C1 segment of cervical spinal cord (tissue), 14 donors: ENCODE measurements at places on chromosomes 3 and 15.

GRCh38 chr3:193640165-193640715 lies 47.2 kb downstream of the OPA1 start:
- DNase-seq = no peak

GRCh38 chr15:73325191-73325861 lies 43.4 kb downstream of the HCN4 start:
- DNase-seq = no peak

- no peak for DNase-seq
Observed at GRCh38 chr3:155895379-155895900, 25.0 kb downstream of the GMPS start.

- DNase-seq = peak; percentile 57
Observed at GRCh38 chr3:134406331-134407238, 32.3 kb upstream of the AMOTL2 start.

GRCh38 chr3:100057716-100058575 lies 56.4 kb downstream of the FILIP1L start:
- no peak for DNase-seq

DNA sequence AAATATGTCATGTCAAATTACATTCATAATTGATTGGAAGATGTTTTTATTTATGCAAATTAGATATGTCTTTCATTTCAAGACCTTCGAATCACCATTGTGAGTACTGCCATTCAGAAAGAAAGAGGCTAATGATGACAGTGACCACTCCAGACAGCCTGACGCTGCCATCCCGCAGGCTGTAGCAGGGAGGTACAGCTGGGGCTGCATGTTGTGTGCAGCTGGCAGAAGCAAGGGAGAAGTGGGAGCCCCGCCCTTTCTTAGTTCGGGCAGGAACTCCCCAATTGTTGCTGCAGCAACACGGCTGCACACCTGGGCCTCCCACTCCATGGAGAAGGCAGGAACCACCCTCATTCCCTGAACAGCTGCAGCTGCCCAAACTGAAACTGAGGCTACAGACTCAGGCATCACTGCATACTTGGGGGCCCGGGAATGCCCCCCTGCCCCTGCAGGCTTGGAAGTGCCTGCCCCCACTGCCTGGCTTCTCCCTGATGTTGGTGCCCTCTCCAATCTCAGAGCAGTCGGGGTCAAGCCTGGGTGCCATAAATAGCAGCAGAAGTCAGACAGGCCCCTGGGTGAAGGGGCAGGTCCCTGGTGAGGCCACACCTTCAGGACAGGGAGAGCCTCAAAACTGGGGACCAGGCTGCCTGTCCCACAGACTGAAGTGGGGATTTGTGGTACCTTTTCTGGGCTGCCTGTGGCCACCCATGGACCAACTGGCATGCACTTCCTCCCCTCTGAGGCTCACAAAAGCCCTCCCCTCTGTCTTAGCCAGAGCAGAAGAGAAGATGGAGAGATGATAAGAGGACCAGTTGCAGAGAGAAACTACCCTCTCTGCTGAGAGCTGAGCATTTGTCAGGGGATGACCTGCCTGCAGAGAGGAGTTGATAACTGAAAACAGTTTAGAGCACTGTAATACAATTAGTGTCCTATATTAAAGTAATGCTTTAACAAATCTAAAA lies 964.6 kb downstream of the SI start:
- DNase-seq = no peak

- DNase-seq = no peak
Observed at GRCh38 chr3:131551761-131552160, 49.0 kb upstream of the MRPL3 start.

- no peak for DNase-seq
Observed at GRCh38 chr3:10453431-10454163, 51.8 kb downstream of the ATP2B2 start.

DNA sequence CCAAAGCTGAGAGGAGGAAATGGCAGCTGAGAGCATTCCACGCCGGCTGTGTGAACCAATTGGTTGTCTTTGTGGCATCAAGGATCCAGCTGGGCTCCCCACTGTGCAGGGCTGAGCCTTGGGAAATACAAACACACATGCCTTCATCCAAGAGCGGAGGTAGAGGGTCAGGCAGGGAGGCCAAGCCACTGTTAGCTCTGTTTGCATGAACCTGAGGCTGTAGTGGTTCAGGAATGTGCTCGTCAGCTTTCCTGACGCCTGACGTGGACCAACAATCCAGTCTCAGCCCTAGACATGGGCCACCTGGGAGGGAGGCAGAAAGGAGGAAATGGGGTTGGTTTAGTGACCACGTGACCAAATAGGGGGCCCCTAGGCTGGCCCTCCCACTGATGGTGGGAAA lies 276.9 kb downstream of the TLE3 start:
- DNase-seq = no peak

GRCh38 chr3:148694116-148694515 lies 3.6 kb upstream of the AGTR1 start:
- DNase-seq = no peak

DNA sequence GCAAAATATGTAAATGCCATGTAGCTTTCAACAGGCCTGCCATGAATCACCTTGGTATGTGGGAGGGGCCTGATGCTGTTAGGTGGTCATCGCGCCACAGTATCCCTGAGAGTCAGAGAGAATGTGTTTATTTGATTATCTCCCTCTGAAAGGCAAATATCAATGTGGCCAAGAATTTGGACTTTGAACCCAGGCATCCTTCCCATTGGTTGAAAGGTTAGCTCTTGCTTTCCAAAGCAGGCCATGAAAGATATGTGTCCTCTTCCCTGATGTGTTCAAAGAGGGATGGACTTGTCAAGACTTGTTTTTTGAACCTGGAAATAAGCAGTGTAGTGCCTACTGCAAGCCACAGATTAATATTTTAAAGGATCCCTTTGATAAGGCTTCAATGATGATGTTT lies 36.7 kb downstream of the SRP14 start:
- DNase-seq = no peak

DNA sequence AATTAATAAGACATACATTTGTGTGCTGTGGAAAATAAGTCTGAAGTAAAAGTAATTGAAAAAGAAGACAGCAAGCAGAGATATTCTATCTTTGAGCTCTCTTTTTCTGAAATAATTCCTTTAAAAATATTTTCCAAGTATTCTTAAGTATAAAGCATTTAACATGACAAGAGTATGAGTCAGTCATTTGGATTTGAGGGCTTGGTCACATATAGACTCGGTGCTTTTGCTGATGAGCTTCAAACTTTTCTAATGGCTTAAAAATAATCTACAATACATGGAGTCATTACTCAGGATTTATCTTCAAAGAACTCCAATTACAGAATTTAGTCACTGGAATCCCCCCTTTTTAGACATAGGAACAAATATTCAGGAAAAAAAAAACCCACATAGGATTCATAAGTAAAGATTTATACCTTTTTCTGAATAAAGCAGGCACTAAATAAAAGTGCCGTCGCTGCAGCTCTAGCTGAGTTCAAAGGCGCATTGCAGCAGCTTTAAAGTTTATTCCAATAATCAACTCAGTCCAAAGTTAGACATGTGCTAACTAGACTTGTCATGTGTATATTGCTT lies 147.5 kb downstream of the CTNNB1 start:
- no peak for DNase-seq

GRCh38 chr3:13881536-13882410 lies 1.9 kb upstream of the WNT7A start:
- DNase-seq = no peak

- DNase-seq = peak; percentile 30
Observed at GRCh38 chr15:75578173-75578947, 755 bp downstream of the PTPN9 start.

DNA sequence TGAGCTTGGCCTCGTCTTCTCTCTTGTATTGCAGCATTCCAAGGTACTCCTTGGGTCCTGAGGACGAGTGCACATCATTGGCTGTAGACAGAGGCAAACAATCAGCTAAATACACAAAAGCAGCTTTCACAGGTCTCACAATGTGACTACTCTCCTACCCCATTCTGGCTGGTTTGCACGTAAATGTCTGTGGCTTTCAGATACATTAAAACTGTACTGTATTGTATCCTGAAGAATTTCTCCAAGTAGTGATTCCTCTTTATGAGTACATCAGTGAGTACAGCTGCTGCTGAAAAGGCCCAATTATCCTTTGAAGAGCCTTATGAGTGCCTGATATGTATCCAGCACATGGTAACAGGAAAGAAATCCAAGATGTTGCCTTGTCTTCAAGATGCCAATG lies 22.0 kb upstream of the GNB5 start:
- DNase-seq = no peak
